ENCODE measurements at places on chromosomes 16 and 17.

- ATAC-seq, result no peak
Measured at GRCh38 chr16:77288222-77288621, 89.0 kb downstream of the SYCE1L start.

- no peak for ATAC-seq
Measured at GRCh38 chr16:86502856-86503748, 7.2 kb upstream of the FOXF1 start.

DNA sequence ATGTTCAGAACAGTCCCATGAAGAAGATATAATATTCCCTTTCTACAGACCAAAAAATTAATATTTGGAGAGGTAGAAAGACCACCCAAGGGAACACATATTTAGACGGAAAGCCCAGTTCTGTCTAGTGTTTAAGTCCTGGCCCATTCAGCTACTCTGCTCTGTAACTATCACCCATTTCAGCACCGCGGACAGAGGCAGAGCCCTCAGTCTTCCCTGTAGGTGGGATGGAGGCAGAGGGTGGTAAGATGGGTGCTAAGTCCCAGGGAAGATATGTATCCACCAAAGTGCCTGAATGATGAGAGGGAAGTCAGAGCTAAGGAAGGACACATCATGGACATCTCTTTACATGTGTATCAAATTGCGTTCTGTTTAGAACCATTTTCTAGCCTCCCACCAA lies 27.8 kb upstream of the C16orf78 start:
- ATAC-seq, result no peak

GRCh38 chr17:57737450-57737849 lies 7.6 kb downstream of the CCDC182 start:
- no peak for ATAC-seq

DNA sequence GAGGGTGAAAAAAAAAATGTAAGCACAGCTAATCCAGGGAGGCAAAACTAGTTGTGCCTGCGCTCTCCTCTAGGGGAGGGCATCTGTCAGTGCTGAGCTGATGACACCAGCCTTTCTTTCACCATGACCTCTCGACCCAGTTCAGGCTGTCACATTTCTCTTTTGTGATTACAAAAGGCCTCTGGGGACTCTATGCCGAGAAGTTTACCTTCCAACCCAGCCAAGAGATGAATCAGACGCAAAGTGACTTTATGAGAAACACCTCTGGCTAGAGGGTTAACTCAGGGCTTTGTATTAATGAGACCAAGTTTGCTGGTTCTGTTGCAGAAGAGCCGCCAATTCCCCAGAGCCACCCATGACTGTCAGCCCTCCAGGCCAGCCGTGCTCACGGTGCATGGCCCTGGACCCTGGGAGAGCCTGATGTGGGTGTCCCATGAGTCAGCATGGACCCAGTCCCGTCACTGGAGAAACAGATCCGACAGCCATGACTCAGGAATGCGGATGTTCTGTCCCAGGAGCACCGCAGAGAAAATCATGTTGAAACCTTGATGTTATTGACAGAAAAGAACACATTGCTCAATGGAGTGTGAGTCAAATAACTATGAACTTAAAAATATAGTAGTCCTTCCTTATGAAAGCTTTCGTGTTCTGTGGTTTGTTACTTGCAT lies 437.2 kb downstream of the HS3ST3B1 start:
- peak; percentile 77 for ATAC-seq

- no peak for ATAC-seq
Measured at GRCh38 chr17:19750835-19751234, 2.7 kb upstream of the ALDH3A1 start.

GRCh38 chr16:72044296-72044695 lies 10.0 kb upstream of the HP start:
- ATAC-seq, result no peak

DNA sequence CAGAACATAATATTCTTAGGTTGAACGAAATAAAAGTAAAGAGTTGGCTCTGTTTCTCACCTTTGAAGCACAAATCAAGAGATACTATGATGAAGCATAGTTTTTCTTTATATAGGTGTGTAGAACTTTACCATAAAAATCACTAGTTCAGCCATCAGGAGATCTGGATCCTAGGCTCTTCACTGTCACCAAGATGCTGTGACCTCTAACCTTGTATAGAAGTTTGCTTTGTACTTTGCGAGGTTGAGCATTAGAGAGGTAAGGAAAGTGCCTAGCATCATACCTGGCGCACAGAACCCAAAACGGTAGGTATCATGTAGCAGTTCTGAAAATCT lies 553 bp upstream of the CDC6 start:
- no peak for ATAC-seq

- ATAC-seq, result no peak
Measured at GRCh38 chr17:64185101-64185500, 55.2 kb upstream of the ERN1 start.

DNA sequence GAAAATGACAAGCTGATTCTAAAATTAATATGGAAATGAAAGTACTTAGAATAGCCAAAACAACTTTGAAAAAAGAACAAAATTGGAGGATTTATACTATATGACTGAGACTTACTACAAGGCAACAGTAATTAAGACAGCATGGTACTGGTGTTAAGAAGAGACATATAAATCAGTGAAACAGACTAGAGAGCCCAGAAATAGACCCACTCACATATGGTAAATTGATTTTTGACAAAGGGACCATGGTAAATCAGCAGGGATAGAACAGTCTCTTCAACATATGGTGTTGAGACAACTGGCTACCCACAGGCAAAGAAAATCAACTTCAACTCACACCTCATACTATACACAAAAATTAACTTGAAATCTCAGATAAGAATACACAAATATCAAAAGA lies 12.9 kb downstream of the CMC2 start:
- ATAC-seq, result no peak

DNA sequence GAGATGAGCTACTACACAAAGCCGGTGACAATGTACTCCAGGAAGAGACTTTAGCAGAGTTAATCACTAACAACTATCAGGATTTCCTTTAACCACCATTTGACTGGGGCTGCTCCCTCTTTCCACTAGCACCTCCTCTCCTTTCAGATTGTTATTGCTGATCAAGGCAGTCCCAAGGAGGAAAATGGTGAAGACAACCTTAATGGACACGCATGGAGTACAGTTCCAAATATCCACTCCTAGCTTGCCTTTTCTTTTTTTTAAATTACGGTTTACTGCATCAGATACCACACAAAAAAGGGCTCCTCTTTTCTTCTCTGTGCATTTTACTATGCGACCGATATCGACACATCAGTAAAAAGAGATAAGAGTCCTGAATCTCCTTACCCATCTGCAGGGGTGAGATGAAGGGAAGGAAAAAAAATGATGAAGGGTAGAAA lies 30.9 kb downstream of the FAM222B start:
- no peak for ATAC-seq
